ENCODE measurements at places on chromosomes 5 and 9.

- peak; percentile 19 for DNase-seq
Observed at GRCh38 chr5:9245071-9245470, 300.8 kb downstream of the SEMA5A start.

DNA sequence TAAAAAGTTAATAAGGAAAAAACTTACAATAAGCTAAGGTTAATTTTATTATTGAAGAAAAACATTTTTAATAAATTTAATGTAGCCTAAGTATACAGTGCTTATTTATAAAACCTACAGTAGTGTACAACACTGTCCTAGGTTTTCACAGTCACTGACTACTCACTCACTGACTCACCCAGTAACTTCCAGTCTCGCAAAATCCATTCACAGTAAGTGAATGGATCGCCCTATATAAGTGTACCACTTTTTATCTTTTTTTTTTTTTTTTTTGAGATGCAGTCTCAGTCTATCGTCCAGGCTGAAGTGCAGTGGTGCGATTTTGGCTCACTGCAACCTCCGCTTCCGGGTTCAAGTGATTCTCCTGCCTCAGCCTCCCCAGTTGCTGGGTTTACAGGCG lies 47.7 kb downstream of the FNIP1 start:
- peak; percentile 59 for DNase-seq

- no peak for DNase-seq
Observed at GRCh38 chr9:130454096-130454811, 9.5 kb downstream of the ASS1 start.

DNA sequence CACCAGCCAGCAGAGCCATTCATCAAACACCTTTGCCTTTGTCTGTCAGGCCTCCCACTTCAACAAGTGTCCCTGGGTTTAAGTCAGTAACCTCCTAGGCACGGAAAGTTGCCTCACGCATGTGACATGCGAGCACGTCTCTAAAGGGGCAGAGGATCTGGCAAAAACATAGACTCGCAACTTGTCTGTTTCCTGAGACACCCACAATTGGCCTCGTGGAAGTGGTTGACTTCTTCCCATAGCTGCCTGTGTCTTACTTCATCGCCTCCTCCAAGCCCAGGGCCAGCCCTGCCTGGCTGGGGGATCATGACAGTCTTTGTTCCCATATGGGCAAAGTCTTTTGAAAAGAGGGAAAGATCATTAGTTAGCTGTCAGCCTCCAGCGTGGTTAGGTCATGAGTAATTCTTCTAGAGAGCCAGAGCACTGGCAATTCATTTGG lies 35.5 kb upstream of the GLRX start:
- peak; percentile 90 for DNase-seq

DNA sequence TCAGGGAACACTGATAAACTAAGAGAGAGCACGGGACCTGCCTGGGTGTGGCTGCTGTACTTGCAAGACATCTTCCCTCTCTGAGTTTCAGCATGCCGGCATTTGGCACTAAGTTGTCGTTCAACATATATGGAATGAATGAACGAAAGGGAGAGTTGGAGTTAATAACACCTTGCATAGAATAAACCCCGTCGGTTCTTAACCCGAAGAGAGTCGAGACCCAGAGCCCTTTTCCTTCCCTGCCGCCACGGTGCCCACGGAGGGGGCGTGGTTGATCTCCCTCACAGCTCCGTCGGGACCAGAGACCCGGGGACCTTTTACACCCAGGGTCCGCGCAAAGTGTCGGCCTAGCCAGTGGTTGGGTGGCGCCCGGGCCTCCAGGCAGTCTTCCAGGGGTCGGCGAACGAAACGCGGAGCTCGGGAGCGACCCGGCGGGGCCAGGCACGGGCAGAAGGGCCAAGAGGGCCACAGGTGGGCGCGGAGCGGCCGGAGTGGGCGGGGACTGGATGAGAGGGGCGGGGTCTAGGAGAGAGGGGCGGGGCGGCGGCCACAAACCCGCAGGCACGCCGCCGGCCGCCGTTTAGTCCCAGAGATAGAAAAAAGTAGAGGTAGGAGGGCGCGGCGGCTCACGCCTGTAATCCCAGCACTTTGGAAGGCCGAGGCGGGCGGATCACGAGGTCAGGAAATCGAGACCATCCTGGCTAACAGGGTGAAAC lies 735 bp upstream of the RPL26L1 start:
- peak; percentile 65 for DNase-seq

- DNase-seq, result no peak
Observed at GRCh38 chr9:1303932-1304331, 253.8 kb downstream of the DMRT2 start.

- DNase-seq, result no peak
Observed at GRCh38 chr9:136316896-136317676, 10.3 kb upstream of the GPSM1 start.
